NCI-H2107 (cell line): ENCODE measurements at places on chromosomes 12 and 14.

- no peak for DNase-seq
Measured at GRCh38 chr14:52189325-52189724, 78.2 kb upstream of the PTGDR start.

GRCh38 chr12:16564675-16565074, 41.3 kb downstream of the LMO3 start:
- DNase-seq = no peak

GRCh38 chr14:102442241-102443211, 67.0 kb downstream of the ANKRD9 start:
- no peak for DNase-seq

- no peak for DNase-seq
Measured at GRCh38 chr12:116862167-116862566, 19.1 kb downstream of the HRK start.

DNA sequence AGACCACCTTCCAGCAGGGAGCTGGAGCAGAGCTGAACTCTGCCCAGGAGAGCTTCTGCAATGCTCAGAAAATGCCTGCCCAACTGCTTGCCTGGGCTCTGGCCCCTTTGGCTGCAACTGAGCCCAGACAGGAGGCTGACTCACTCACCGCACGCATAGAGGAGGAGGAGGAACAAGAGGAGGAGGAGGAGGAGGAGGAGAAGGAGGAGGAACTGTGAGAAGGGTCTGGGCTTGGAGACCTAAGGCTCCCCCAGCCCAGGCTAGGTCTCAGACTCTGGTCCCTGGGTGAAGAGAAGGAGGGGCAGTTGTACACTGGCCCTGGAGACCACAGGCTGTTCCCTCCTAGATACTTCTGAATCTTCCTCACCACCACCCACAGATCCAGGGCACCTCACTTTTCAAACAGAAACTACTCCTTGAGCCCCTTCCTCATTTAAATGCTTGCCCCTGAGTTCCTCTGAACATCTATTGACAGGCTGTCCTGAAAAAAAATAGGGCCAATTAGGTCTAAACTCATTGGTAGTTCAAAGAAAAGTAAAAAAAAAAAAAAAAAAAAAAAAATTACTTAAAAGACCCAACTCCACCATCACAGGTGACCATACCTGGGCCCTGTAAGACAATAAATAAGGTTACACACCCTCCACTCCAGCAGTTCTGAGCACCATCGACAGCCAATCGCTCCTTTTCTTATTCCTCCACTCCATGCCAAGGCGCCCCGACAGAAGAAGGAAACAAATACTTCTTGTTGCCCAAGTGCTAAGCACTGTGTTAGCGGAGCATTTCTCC, 674 bp downstream of the VDR start:
- DNase-seq = no peak

- peak; percentile 11 for DNase-seq
Measured at GRCh38 chr12:47744005-47744651, 14.6 kb downstream of the RAPGEF3 start.

- no peak for DNase-seq
Measured at GRCh38 chr12:3700861-3701260, 52.0 kb downstream of the CRACR2A start.

- DNase-seq = no peak
Measured at GRCh38 chr12:57813971-57814772, 4.4 kb downstream of the AVIL start.

DNA sequence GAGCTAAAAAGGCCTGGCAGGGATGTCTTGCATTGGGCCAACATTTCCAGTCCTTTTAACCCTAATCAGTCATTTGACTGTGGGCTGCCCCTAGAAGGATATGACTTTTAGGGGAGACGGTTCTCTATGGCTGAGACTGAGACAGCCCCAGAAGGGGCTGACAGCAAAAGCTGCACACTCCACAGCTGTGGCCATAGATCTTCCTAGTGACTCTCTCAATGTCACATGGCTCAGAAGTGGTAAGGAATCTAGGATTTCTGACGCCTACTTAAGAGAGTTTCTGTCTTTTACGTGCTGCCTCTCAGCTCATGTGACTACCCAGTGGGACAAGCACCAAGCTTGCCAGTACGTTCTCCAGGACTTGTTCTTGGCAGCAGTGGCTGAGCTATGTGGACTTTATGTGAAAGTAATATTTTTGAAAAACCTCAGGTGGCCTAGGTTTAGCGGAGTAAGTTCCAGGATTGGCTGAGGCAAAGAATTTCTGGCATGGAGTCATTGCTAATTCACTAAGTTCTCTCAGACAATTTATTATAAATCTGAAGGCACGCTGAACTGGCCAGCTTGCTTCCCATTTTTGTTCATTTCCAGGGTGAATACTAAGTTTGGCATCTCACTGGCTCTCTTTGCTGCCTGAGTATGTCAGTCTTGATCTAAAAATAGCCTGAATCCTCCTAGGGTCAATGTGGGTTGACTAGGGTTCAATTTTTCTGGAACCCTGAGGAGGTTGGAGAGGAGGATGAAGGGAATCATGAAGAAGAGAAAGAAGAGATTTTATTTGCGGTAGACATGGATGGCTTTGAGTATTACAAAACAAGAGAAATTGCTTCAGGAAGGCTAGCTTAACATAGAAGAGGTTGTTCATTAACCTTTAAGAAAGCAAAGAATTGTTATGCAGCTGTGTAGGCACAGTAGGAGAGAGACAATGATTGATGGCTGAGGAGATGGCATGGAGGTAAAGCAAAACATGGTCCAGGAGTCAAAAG, 271.8 kb downstream of the AEBP2 start:
- no peak for DNase-seq

DNA sequence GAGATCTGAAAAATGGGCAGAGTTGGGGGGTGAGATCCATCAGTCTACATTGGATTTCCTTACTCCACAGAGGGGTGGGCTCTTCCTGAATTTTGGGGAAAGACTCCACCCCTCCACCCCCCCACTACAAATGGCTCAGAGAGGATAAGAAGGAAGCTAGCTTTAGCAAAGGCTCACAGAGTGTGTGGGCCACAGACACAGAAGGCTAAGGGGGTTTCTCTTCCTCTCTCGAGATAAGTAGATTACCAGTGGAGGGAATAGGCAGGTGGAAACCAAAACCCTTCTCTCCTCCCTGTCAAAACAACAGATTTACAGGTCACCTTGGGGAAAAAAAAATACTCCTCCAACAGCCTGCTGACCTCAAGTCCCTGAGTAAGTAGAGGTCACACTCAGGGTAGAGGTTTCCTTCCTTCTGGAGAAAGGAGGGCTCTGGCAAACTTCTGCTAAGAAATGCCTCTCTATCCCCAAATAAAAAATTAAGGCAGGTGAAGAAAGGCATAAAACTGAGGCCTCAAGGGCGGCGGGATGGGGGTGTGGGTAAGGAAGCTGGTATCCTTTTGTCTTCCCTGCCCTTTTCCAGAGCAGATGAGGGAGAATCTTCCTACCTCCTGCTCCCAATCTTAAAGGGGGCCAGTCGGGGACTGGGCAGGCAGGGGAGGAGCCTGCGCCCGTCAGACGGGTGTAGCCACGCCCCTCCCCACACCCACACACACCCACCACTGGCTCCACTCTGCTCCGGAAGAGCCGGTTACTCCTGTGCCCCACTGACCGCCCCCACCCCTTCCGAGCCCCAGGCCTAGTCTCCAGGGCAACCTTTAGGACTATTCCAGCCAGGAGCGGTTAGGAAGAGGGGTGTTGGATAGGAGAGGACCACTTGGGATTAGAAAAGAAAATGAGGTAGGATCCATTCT, 1.9 kb upstream of the BAZ2A start:
- DNase-seq = no peak
